ENCODE measurements at places on chromosomes 16 and 17.

- DNase-seq: no peak
These were observed 26.2 kb downstream of the TRIM16 start for GRCh38 chr17:15657868-15658267.

DNA sequence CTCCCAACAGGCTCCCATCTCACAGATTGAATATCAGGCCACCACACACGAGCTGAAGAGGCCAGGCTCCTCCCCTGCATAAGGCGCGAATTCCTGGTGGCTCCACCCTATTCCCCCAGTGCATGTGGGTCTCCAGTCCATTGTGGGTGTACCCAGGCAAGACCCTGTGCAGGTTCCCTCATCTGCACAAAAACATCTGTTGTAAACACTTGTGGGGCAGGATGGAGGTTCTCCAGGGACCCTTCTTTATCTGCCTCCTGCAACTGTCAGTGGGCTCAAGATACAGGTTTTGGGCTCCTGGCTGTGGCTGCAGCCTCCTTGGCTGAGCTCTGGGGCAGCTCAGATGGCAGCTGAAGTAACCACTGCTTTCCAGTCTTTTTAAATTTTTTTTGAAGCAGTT, 17.6 kb upstream of the LGALS9 start:
- DNase-seq: no peak

GRCh38 chr17:41870627-41871026, 5.4 kb upstream of the KLHL11 start:
- DNase-seq: no peak

GRCh38 chr17:39110435-39111136, 40.9 kb downstream of the PLXDC1 start:
- no peak for DNase-seq

GRCh38 chr17:70772761-70773160, 603.4 kb downstream of the KCNJ2 start:
- no peak for DNase-seq

- DNase-seq: peak; percentile 74
These were observed 404.8 kb upstream of the HSBP1 start for GRCh38 chr16:83402967-83403366.

- DNase-seq: no peak
These were observed at the start of gene C16orf54 for GRCh38 chr16:29745853-29746345. Gene C16orf54 (minus strand): TSS chr16:29745990. CDS start chr16:29744951, 1,039 bp downstream.

DNA sequence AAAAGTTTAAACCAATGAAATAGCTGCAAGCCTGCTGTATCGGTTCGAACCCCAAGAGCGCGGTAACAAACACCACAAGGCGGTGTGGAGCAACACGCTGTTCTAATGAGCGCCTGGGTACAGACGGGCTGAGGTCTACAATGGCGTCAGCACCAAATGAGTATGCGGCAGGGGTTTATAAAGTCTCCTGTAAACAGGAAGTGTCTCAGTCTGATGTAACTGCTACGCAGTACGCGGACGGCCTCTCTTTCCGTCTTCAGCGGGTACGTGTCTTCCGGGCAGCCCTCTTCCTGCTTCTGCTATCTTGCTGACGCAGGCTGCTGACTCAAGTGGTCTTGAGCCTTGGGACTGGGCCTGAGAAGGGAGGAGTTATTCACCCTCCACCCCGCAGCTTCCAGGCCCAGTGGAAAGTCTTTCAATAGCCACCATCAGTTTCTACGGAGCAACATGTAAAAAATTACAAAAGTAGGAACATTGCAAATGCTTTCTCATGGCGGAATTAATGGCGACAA, 40.5 kb upstream of the KCNJ2 start:
- DNase-seq: no peak

DNA sequence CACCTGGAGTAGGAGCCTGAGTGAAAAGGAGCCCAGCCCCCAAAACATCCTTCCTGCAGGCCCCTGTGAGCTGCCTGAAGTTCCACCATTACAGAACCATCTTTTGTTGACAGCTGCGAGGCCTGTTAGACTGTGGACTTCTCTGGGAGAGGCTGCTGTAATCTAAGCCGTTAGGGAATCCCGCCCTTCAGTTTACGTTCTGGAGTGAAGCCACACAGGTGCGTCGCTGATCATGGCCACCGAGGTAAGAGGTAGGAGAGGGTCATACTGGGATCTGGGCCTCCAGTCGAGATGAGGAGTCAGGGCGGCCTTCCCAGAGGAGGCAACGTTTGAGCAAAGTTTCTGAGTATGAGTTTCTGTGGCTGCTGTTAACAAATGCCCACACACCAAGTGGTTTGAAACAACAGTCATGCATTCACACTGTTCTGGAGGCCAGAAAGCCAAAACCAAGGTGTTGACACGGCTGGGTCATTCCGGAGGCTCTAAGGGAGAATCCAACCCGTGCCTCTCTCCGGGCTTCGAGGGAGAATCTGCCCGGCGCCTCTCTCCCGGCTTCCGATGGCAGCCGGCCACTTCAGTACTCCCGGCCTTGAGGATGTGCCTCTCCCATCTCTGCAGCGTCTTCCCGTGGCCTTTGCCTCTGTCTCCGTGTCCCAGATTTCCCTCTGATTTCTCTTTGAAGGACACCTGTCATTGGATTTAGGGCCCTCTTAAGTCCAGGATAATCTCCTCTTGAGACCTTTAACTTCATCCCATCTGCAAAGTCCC, 26.6 kb upstream of the ATP2C2 start:
- no peak for DNase-seq

DNA sequence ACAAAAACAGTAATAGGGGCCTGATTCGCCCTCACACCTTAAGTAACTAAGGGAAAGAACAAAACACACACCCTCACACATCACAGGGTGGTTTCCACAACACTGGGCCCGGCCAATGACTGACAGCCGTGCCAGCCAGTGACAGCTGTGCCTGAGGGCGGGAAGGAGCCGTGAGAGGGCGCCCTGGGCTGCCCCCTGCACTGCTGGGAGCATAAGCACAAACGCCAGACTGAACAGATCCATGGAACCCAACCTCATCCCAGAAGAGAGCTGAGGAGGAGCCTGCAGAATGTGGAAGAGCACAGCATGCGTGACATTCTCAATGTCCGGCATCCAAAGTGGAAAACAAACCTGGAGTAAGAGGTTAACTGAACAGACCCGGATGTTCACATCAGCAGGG, 16.0 kb downstream of the CSNK1D start:
- DNase-seq: peak; percentile 35

DNA sequence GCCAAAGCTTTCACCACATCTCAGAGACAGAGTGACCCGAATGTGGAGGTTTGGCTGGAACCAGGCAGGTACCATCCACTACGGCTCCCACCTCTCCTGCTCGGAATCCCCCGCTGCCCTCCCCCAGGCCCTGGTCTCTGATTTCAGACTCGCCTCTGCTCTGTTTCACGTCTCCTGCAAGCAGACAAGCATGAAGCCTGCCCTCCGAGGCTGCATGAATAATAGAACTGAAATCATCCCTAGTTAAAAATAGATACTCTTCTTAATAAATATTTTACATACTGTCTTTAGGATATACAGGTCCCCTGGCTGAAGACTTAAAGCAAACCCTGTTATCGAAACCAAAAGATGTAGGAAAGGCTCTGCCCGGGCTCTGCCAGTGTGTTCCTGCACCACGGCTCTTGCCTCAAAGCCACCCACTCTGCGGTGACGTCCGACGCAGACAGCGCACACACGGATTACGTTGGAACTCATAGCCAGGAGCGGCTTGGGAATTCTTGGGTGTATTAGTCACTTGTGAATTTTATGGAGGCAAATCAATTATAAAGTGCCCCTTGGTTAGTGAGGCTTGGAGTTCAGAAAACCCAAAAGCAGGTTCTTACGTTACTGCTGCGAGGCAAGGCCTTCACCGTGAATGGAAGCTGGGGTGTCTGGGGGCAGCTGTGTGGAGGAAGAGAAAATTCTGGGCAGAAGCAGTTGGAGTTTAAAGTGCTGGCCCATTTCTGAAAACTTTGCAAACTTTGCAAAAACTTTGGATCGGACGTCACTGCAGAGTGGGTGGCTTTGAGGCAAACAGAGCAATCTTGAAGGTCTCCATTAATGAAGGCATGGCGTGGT, 25.6 kb upstream of the NPTX1 start:
- peak; percentile 54 for DNase-seq

DNA sequence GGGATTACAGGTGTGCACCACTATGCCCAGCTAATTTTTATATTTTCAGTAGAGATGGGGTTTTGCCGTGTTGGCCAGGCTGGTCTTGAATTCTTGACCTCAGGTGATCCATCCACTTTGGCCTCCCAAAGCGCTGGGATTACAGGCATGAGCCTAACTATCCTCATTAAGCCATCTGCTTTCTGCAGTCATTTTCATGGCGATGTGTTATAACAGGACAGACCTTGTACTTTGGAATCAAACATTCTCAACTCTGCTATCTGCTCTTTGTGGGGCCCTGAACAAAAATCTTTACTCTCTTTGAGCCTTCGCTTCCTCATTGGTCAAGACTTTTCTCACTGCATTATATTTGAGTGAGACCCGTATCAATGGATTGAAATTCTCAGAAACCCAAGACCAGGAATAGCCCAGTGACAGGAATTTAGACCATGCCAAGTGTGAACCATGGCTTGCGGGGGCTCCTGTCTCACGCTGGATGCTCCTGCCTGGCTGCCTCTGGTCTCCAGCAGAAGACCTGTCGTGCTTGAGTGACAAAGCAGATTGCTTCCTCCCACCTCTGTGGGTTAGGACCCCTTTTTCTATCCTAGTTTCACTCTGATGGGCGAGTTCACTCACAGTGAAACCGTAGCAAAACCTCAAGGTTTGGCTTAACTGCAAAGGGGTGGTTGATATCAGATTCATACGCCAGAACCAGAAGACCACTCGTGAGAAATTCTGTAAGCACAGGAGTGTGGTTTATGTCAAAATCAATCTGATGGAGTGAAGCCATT, 519.1 kb downstream of the MAF start:
- DNase-seq: no peak

DNA sequence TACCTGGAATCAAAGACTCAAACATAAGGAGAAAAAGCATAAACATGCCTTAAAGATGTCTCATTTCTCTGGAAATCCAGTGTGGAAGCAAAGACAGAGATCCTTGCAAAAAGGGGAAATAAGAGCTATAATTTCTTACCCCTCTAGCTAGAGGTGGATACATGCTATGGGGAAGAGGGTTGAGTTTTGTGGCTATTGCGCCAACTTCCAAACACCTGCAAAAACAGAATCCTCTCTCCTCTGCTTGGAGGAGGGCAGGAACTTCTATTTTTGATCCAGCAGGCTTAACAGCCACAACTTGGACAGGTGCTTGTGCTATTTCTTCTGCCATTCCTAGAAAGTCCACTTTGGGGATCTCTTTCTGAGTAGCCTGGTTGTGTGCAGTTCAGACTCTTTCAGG, 21.5 kb upstream of the NUDT7 start:
- DNase-seq: no peak

DNA sequence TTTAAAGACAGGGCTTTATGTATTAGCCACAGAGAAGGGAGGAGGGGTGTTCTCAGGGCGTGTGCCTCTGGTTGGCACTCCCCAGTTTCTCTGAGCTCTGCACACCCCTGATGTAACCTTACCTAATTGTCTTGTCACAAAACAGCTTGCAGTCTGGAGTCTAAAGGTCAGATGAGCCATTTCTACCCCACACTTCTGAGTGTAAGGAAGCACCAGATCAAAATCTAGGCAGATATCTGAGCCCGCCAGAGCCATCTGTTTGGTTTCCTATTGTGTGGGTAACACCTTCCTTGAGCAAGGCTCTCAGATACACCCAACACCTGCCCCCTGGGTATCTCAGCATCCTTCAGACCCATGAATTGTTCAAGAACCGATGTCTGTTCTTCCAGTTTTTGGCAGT, 15.5 kb downstream of the CDH1 start:
- DNase-seq: no peak

GRCh38 chr17:68319410-68320162, 28.3 kb downstream of the ARSG start:
- no peak for DNase-seq

DNA sequence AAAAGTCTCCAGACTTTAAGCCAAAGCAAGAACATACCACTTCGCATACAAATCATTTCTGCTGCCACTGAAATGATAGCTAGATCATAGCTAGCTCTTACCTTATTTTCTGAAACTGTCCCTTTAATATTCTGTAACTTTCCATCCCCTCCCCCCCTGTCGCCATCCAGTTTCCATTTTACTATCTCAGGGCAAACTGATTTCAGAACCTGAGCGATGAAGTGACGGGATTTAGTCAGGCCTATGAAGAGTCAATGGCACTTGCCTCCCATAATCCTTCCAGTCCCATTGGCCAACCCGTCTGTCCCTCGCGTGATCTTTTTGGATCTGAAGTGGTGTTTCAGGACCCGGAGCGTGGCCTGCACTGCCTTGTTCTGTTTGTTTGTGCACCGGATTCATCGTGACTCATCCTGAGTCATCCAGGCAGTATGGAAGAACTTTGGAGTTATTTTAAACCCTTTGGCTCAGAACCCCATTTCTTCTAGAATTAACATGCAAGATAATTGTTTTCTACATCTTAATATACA, 199.8 kb upstream of the CHMP6 start:
- peak; percentile 99 for DNase-seq

DNA sequence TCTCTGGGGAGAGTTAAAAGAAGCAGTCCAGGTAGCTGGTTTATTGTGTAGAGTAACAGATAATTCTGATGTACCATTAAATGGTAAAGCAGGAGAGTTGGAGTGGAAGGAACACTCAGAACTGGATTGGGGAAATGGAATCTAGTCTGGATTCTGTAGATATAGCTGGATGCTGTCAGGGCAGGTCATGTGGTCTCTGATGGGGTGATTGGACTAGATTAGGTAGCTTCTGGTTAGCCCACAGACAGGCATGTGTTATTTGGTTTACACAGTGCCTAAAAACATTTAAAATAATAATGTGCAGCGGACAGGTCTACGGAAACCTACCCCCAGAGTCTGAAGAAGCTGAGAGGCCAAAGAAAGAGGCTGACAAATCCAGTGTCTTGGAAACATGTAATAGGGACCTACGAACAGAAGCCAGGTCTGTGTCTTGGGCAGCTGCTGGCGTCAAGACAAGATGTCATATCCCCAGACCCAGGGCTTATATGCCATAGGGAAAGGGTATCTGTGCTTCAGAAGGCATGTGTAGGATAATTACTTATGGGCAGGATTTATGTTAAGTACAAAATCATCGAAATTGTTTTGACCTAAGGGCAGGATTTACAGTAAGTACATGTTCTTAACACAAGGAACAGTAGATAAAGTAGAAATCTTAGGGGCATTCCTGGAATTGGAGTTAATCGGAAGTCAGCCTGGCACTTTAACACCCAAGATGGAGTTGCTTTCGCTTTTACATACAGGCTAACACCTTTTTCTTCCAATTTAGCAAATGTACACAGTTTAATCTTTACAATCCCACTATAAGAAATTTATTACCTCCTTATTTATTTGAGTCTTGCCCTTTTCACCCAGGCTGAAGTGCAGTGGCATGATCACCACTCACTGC, 12.4 kb downstream of the LUC7L3 start:
- no peak for DNase-seq
